ENCODE measurements at places on chromosomes 6 and 20. TPM values are rescaled to one million over a fixed set of nuclear protein-coding genes. Genes with fewer than 3 reads are reported as not detected.
A peak's percentile ranks its signal among the peaks of the same experiment; 100 is the strongest.

NNAT gene
- total RNA-seq = not detected

SLC13A3 gene
- total RNA-seq = 0.30 TPM

LY6G6D gene
- total RNA-seq = not detected

CGA gene
- not detected for total RNA-seq

STK4 gene
- total RNA-seq = 8.9 TPM

KCNK17 gene
- total RNA-seq = not detected

ZNF318 gene
- 10.2 TPM for total RNA-seq

EPHA7 gene
- 2.4 TPM for total RNA-seq

DNA sequence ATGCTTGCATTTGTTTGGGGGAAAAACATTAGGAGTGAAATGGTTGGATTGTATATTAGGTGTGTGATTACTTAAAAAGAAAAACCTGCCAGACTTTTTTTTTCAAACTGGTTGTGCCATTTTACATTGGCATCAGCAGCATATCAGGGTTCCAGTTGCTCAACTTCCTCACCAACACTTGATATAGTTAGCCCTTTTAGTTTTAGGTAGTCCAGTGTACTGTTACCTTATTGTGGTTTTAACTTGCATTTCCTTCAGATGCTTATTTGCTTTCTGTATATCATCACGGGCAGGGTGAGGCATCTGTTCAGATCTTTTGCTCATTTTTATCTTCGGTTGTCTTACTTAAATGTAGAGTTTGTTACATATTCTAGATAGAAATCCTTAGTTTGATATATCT lies 5.2 kb downstream of the XRN2 start:
- DNase-seq = no peak

DNA sequence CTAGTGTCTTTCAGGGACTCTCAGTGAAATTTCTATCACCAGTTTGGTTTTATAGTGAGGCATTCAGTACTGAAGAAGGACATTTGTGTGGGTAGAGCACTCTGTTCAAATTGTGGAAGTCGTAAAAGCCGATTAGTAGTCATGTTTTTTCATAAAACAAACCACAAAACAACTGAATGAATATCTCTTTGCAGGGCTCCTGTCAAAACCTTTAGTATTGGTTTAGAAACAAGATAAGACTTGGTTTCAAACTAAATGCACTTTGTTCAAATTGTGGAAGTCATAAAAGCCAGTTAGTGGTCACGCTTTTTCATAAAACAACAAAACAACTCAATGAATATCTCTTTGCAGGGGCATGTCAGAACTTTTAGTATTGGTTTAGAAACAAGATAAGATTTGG lies 23.8 kb downstream of the ADGRF4 start:
- no peak for DNase-seq

DNA sequence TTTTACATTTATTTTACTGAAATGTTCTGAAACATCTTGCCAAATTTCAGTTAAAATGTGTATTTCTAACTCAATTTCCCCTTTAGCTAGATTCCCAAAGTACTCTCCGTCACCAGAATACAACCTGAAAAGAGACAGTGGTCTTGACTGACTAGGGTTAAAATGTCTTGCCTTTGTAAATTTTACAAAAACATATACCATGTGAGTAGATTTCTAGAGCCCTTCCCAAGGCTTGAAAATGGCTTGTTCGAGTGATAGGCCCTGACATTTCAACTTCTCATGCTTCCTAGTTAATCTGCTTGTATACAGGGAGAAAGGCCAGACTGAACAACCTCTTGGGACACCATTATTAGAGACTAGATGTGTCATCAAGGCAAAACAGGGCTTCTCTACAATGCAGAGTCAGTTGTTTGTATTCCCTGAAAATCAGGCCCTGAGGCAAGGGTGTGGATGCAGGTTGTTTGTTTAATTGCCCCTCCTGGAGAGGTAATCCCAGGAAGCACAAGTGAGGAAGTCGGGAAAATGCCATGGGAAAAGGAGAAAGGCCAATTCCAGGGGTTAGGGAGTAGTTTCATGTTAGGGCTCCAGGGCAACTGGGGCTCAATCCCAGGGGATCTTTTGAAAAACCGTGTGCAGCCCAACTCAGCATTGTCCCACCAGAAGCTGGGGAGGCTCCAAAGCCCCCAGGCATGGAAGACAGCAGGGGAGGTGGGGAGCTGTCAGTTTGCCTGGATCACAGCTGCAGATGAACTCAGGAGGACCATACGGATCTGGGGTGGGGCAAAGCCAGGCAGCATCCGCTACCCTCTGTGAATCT lies 11.6 kb upstream of the TFB1M start:
- no peak for DNase-seq

DNA sequence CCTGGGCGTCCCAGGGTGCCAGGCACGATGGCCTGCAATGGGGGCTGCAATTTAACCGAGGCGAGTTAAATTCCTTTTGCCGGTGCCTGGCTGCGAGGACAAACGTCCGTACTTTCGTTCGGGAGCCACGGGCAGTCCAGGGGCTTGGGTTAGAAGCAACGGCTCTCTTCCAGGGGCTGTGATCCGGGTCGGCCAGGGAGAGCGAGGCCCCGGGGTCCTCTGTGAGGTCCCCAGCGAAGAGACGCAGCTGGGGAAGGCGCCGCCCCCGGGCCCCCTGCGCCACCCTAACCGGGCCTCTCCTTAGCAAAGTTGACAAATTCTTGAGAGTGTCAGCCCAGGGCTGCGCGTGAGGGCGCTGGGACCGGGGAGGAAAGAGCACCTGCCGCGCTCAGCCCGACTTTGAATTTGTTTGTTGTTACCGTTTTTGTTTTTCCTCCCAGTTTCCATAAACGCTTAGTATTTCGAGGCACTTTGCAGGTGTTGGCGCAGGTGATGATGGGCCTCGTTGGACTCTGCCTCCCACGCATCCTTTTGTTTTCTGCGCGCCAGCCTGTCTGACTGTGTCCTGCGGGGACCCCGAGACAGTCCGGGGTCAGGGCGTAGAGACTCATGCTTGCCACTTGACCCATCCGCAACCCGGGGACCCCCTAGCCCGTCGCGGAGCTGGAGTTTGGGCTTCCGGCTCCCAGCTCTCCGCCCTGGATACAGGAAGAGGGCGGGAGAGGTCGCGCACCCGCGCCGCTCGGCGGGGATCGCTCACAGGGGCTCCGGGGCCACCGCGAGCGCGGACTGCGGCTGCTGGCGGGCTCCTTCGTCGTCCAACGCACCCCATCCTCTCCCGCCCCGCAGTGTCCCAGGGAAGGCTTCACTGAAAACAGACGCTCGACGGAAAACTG lies 5.8 kb downstream of the OLIG3 start:
- DNase-seq = no peak

- DNase-seq = no peak
Measured at GRCh38 chr6:112173221-112173804, 81.1 kb downstream of the LAMA4 start.

DNA sequence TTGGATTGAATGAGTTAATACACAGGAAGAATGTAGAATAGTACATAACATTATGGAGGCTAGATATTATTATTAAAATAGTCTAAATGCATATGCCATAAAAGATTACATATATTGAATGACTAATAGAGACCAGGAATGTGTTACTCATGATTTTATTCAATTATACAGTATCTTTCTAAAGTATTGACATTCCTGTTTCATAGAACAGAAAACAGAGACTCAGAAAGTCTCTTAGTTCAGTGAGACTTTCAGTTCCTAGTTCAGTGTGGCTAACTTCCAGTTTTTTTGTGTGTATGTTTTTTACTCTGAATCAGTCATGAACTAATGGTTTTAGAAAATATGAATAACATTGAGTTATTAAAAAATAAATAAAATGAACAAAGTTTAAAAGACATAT lies 34.6 kb upstream of the TMEM244 start:
- DNase-seq = no peak

- DNase-seq = no peak
Measured at GRCh38 chr6:111486921-111487320, 3.9 kb upstream of the REV3L start.

DNA sequence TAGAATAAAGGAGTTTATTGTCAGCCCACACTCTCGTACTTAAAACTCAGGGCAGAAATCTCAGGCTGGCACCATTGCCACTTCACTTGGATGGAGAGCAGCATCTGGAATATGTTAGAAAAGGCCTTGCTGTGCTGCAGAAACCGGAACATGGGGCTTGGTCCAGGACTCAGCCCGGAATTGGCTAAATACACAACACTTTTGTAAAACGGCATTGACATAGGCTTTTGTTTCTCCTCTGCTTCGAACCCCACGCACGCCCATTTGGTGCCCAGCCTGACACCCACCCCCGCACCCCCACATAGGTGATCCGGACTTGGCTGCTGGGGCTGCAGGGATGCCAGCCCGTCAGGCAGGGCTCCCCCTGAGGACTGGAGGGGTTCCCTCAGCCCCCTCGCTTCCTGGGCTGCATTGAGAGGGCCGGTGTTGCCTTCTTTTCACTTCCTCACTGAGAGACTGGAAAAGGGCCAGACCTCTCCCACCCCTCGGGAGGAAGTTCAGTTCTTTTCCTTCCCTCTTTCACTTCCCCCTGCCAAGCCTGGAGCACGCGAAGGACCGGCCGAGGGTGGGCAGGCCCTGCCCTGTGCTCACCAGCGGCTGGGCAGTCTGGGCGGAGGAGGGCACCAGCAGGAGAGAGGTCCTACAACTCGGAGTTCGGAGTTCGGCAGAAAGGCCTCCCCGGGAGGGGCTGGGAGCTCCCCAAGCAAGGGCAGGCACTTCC lies 17.9 kb upstream of the CST3 start:
- DNase-seq = peak; percentile 86

GRCh38 chr20:35551503-35551902 lies 9.6 kb downstream of the ERGIC3 start:
- DNase-seq = no peak

- peak; percentile 91 for DNase-seq
Measured at GRCh38 chr6:3825851-3826581, 23.2 kb upstream of the FAM50B start.

GRCh38 chr6:6409397-6410030 lies 89.1 kb upstream of the F13A1 start:
- peak; percentile 44 for DNase-seq

- DNase-seq = no peak
Measured at GRCh38 chr20:48892891-48893290, 28.6 kb upstream of the ARFGEF2 start.

DNA sequence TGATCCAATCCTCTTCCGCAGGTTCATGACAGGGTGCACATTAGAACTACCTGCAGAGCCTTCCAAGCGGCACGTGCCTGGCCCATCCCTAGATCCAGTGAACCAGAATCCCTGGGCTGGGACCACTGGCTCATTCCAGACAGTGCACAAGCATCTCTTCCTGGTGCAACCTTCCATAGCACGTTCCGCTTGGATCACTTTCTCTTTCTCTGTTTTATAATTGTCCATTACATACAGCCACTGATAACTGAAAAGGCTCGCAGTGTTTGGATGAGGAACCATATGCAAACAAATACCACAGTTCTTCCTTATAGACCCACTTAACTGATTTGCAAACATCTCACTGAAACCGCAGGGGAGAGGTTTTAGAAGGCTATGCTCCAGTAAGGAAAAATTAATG lies 59.6 kb upstream of the DDR1 start:
- no peak for DNase-seq

GRCh38 chr6:119856136-119856535 lies 506.6 kb upstream of the MAN1A1 start:
- no peak for DNase-seq

Measured in Right ventricle myocardium superior (tissue), 1 donor.